ENCODE measurements at places on chromosomes 7 and 10. TPM values are rescaled to one million over a fixed set of nuclear protein-coding genes. Genes with fewer than 3 reads are reported as not detected.

- no peak overlapping the region for H3K4me3 ChIP-seq
- no peaks in the 10 kb centered on the region for H3K27me3 ChIP-seq
Observed at GRCh38 chr10:129253161-129253864, 213.7 kb upstream of the MGMT start.

DNA sequence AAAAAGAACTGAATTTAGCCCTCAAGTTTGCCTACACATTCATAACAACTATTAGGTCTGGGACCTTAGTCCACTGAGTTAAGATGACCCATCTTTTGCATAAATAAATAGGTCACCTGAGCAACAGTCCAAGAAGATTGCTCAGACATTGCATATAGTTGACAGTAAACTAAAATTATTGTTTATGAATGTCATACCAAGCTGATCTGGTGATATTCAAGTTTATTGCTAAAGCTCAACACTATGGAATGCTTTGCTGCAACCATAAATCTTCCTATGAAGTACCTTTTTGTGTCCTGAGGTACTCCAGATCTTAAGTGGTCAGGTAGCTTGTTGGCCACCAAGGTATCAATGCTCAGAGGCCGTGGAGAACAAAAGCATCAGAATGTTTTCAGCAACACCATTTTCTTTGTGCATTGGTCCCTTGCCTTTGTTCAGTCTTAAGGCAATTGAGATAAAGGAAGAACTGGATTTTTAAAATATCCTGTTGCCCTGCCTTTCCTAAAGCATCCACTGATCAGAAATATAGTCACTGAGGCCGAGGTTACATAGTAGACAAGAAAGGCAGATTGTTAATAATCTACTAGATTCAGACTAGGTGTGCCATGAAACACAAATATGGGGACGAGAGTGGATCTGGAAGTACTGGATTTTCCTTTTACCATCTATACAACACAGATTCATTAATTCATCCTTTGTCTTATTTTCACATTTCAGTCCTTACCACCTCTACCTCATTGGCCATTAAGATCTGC, 321.3 kb downstream of the PTEN start:
- no peak overlapping the region for H3K4me3 ChIP-seq
- H3K4me1 ChIP-seq: no peaks in the 10 kb centered on the region
- no peaks in the 10 kb centered on the region for H3K27me3 ChIP-seq

OIT3 gene
- not detected for total RNA-seq

RELN gene
- not detected for total RNA-seq

DNA sequence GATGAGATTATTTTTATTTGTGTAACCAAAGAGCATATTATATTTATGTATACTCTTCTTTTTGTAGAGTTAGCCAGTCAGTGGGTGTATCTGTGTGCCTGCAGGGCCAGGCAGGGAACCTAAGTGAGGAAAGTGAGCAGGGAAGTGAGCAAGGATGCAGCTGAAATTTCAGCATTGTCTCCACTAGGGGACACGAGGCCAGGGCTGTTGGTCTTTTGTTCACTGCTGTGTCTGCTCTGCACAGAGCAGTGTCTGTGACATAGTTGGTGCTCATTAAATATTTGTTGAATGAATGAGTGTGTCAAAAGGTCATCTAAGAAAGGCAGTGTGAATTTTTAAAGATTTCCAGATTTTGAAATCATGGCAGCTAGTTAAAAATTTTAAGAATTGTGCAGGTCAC, 51.8 kb downstream of the SUGCT start:
- no peaks in the 10 kb centered on the region for H3K36me3 ChIP-seq
- H3K27ac ChIP-seq: no peak overlapping the region
- no peak overlapping the region for H3K4me3 ChIP-seq
- DNase-seq: no peak
- no peaks in the 10 kb centered on the region for H3K27me3 ChIP-seq

DNA sequence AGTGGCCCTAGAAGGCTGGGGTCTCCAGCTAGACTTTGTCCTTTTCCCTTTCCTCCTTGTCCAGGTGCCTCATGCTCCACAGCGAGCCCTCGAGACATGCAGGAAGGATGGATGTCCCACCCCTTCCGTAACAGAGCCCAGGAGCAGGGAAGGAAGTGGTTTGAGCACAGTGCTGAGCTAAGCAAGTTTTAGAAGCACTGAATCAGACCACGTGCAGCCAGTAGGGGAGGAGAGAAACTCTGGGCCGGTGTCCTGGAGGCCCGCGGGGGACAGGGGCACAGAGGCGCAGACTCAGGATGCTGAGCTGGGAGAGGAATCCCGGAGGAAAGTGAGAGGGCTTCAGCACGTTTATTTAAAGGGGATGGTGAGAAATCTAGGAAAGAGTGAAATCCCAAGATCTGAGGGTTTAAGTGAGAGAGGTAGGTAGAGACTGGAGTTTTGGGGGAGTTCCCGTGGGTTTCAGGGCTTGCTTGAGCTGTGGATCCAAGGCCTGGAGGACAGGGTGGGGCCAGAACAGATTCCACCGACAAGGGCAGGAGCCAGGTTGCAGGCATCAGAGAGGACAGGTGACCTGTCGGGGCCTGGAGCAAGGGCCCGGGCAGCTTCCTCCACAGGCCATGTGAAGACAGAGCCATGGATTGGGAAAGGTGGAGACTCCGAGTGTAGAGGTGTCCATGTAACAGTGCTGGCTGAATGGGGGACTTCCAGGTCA, 4.4 kb upstream of the IRF5 start:
- peaks cover 2% of the 10 kb centered on the region for H3K36me3 ChIP-seq
- peak; percentile 74 for DNase-seq
- H3K27me3 ChIP-seq: peaks cover 13% of the 10 kb centered on the region
- H3K27ac ChIP-seq: peak overlapping the region; percentile 86

GRCh38 chr7:52261057-52261456, 774.4 kb upstream of the POM121L12 start:
- H3K36me3 ChIP-seq: no peaks in the 10 kb centered on the region
- H3K4me3 ChIP-seq: no peak overlapping the region
- no peak overlapping the region for H3K27ac ChIP-seq
- no peaks in the 10 kb centered on the region for H3K4me1 ChIP-seq

NRCAM gene
- total RNA-seq: 0.05 TPM

GRCh38 chr7:28615091-28615490, 202.8 kb downstream of the CREB5 start:
- H3K4me3 ChIP-seq: no peak overlapping the region
- peaks cover 4% of the 10 kb centered on the region for H3K27me3 ChIP-seq
- H3K27ac ChIP-seq: no peak overlapping the region
- DNase-seq: no peak

DNA sequence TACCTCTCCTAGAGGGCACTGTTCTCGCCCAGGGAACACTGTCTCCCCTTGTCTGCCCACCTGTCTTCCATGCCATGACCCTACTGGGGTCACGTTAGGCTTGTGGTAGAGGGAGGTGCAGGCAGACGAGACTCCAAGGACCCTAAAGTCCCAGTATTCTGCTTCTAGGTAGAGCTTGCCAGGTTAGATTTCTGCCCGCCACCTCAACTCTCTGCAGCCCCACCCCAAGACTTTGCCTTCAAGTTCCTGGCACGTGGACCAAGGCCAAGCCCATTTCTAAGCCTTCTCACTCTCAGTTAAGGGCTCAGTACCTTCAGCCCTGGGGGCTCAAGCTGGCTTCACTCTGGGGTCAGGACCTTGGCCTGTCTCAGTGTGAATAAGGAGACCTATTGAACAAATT, 16.1 kb downstream of the PRKAG2 start:
- H3K27ac ChIP-seq: no peak overlapping the region
- H3K27me3 ChIP-seq: no peaks in the 10 kb centered on the region
- H3K4me1 ChIP-seq: no peaks in the 10 kb centered on the region
- H3K4me3 ChIP-seq: no peak overlapping the region

DNA sequence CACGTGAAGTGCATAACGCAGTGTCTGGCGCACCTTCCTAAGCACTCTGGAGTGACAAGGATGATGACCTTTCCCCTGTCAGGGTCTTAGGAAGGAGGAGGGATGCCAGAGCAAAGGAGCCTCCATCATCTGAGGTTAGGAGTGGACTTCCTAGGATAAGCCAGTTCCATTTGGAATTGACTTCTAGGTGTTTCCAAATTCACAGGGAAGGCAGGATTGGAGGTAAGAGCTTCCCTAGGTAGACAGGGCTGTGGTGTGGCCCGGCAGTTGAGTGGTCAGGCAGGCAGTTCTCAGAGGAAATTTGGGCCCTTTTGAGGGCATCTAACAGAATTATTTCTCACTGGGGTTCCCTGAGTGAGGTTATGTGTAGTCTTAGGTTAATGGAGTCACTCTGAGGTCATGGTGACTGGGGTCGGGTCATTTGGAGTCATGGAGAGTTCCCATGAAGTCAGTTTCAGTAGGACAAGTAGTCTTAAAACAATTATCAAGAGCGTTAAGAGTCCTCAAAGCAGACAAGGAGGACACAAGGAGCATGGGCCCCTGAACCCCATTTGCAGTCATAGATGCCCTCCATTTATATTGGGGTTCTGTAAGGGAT, 8.2 kb downstream of the PPIF start:
- DNase-seq: no peak
- H3K4me1 ChIP-seq: peaks cover 55% of the 10 kb centered on the region
- H3K36me3 ChIP-seq: peaks cover 65% of the 10 kb centered on the region
- no peak overlapping the region for H3K4me3 ChIP-seq
- no peaks in the 10 kb centered on the region for H3K27me3 ChIP-seq

UNCX gene
- total RNA-seq: not detected

DNA sequence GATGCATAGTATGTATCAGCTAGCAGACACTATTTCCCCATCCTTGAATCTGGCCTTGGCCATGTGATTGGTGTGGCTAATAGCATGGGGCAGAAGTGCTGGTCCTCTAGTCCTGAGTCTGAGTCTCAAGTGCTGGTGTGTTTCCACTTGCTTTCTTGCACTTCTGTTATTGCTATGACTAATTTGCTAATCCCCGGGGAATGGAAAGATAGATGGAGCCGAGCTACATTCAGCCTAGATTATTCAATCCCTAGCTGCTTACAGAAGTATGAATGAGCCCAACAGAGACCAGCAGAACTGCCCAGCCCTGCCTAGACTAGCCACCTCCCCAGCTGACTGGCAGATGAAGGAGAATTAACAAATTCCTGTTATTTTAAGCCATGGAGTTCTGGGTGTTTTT, 53.2 kb upstream of the SYPL1 start:
- H3K36me3 ChIP-seq: no peaks in the 10 kb centered on the region
- H3K27me3 ChIP-seq: peaks cover 21% of the 10 kb centered on the region
- H3K4me3 ChIP-seq: no peak overlapping the region
- no peak for DNase-seq
- no peak overlapping the region for H3K27ac ChIP-seq
- H3K4me1 ChIP-seq: no peaks in the 10 kb centered on the region

- DNase-seq: no peak
- no peaks in the 10 kb centered on the region for H3K4me1 ChIP-seq
- H3K27me3 ChIP-seq: no peaks in the 10 kb centered on the region
- H3K4me3 ChIP-seq: no peak overlapping the region
- H3K36me3 ChIP-seq: no peaks in the 10 kb centered on the region
Observed at GRCh38 chr7:46170792-46171191, 249.7 kb upstream of the IGFBP3 start.

PALD1 gene
- 6.2 TPM for total RNA-seq

TEX47 gene
- total RNA-seq: not detected

- H3K4me1 ChIP-seq: no peaks in the 10 kb centered on the region
- no peak overlapping the region for H3K27ac ChIP-seq
- no peaks in the 10 kb centered on the region for H3K36me3 ChIP-seq
- no peak overlapping the region for H3K4me3 ChIP-seq
Observed at GRCh38 chr10:85986777-85987176, 379.8 kb downstream of the GRID1 start.

PLAU gene
- total RNA-seq: 1.6 TPM

DNA sequence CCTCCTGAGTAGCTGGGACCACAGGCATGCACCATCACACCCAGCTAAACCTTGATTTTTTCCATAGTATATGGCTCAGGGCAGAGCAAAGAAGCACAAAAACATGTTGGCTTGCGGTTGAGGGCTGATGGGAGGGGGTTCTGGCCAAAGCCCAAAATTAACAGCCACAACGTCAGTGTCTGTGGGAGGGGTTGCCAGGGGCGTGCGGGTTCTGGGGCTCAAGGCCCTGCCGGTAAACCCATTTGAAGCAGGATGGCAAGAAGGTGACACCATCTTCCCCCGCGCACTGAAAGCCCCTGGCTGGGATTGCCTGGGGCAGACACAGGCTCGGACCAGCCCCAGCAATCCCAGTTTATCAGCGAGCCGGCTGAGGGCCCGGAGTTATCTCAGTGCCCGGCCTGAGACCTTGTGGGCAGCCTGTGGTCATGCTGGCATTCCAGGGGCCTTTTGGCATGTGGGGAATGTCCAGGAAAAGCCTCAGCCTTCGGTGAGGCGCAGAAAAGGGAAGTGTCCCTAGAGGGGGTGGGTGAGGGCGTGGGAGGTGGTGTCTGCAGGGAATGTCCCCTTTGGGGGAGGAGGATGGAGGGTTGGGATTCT, 167.7 kb upstream of the TNRC18 start:
- DNase-seq: no peak
- no peaks in the 10 kb centered on the region for H3K36me3 ChIP-seq
- H3K27ac ChIP-seq: no peak overlapping the region
- peaks cover 27% of the 10 kb centered on the region for H3K4me1 ChIP-seq
- peaks cover 22% of the 10 kb centered on the region for H3K27me3 ChIP-seq

ASB15 gene
- total RNA-seq: not detected

DNA sequence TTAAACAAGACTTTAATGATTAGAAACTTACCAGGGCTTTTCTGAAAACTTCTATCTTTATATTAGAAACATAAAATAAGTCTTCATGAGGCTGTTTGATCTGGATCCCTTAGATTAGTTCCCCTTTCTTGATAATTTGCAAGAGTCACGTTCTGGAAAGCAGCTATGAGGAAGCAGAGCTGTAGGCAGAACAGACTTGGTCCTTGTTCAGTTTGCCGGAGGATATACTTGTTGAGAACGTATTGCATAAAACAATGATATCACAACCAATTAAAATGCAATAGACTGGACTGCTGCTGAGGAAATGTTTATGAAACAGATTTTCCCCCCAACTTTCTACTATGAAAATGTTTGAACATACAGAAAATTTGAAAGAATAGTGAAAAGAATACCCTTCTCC, 2.8 kb downstream of the SAMD9L start:
- peak overlapping the region; percentile 10 for H3K27ac ChIP-seq
- DNase-seq: no peak
- H3K36me3 ChIP-seq: peaks cover 39% of the 10 kb centered on the region
- H3K27me3 ChIP-seq: no peaks in the 10 kb centered on the region
- H3K4me1 ChIP-seq: peaks cover 33% of the 10 kb centered on the region

- no peak overlapping the region for H3K4me3 ChIP-seq
- H3K4me1 ChIP-seq: no peaks in the 10 kb centered on the region
- H3K36me3 ChIP-seq: no peaks in the 10 kb centered on the region
Observed at GRCh38 chr10:2201534-2202099, 464.3 kb upstream of the ADARB2 start.

- no peaks in the 10 kb centered on the region for H3K27me3 ChIP-seq
- peak within 1 kb of the TSS; percentile 97 for H3K27ac ChIP-seq
- peak within 1 kb of the TSS; percentile 86 for H3K4me3 ChIP-seq
- peaks cover 25% of the 10 kb centered on the region for H3K36me3 ChIP-seq
Observed at GRCh38 chr7:2555121-2556052, at the start of gene BRAT1. Gene BRAT1 (minus strand): TSS chr7:2555524. CDS start chr7:2554431, 1,093 bp downstream.

C10orf105 gene
- total RNA-seq: 1.1 TPM

DNA sequence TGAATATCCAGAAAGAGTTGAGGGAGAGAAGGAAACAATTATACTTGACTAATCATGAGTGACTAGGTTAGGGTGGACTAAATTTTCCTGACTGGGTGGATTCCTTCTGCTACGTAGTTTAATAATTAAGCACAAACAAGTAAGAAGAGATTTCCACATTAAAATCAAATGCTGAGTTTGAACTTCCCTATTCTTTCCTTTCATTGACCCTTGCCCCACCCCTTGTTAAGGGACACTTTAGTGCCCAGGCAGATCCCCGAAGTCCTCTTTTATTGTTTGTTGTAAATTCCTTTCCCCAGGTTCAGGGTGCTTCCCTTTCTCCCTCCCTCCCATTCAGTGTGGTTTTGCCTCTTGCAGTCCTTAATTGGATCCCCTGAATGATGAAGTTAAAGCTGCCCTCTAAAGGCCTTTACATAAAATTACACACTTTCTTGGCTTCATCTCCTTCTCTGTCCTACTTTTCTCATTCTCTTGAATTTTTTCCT, 8.8 kb upstream of the SPAM1 start:
- H3K4me3 ChIP-seq: no peak overlapping the region
- no peak overlapping the region for H3K27ac ChIP-seq
- no peaks in the 10 kb centered on the region for H3K4me1 ChIP-seq
